Activated T-cell treated with anti-CD3 and anti-CD28 coated beads for 48 hours (primary cell): ENCODE measurements at places on chromosomes 7 and 10.
A peak's percentile ranks its signal among the peaks of the same experiment; 100 is the strongest.

GRCh38 chr7:122850528-122850927 is 35.7 kb downstream of the CADPS2 start:
- no peak for DNase-seq

GRCh38 chr7:84247591-84247990 is 53.0 kb upstream of the SEMA3A start:
- DNase-seq = no peak

DNA sequence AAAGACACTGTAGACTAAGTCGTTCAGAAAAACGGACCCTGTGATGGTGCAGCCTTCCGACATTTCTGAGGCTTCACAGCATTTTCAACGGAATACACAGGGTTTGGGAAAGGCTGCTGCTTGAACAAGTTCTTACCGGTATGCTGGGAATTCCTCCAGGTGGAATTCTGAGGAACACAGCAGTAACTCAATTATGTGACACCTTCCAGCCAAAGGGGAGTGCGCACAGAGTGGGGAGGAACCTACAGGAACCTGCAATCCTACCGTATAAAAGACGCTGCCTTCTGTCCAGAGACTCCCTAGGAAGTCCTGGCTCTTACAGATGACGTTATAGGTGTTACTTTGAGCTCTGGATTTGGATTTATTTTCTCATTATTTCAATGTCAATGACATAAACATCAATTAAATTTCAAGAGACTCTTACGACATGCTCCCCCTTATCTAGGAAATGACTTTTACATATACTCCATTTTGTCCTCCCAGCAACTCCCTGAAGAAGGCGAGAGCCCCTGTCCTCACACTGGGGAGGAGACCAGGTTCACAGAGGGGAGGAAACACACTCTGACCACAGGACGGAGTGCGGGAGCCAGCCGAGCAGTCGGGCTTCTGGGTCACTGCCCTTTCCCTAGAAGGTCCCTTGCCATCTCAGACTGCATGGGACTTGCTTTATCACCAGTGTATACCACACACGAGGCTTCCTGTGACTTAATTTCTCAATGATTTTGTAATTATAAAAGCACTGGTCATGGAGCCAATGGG is 27.9 kb downstream of the VIPR2 start:
- DNase-seq = no peak

DNA sequence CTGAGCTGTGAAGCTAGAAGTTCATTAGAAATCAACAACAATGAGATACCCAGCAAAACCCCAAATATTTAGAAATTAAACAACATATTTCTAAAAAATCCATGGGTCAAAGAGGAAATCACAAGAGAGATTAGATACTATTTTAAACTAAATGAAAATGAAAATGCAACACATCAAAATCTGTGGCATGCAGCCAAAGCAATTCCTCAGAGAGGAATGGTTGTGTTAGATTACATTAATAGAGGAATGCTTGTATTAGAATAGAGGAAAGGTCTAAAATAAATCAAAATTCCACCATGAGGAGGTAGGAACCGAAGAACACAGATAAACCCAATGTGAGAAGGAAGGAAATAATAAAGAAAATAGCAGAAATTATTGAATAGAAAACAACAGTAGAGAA is 642.1 kb upstream of the GALNT17 start:
- no peak for DNase-seq

DNA sequence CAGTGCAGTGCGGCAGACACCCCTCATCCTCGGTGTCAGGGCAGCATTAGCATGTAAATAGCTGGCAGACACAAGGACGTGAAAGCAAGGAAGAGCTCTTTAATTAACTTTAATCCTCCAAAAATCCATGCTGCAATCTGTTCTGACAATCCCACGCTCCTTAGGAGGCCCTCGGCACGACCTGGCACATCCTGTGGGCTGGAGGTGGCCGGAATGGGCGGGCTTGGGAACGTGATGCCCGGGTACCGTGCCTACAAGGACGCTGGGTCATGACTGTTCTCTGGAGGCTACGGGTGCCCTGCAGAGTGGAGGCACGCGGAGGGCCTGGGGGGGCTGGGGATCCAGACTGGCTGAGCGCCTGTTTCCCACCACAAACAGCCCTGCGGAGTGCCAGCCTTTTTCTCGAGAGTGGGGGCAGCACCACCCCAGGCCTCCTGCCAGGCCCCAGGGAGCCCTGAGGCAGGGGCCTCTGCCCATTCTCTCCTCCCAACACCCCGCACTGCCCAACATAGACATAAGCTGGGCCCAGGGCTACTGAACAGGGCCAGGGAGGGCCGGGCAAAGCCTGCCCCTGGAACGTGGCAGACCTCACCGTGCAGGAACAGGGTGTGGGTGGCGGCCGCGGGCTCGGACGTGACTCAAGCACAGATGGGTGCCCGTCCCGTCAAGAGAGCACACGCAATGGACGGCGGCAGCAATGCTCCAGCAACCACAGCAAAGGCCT is 189.3 kb downstream of the MAD1L1 start:
- DNase-seq = no peak

- no peak for DNase-seq
These were observed 76.5 kb upstream of the PPP1R3C start for GRCh38 chr10:91709394-91709798.

DNA sequence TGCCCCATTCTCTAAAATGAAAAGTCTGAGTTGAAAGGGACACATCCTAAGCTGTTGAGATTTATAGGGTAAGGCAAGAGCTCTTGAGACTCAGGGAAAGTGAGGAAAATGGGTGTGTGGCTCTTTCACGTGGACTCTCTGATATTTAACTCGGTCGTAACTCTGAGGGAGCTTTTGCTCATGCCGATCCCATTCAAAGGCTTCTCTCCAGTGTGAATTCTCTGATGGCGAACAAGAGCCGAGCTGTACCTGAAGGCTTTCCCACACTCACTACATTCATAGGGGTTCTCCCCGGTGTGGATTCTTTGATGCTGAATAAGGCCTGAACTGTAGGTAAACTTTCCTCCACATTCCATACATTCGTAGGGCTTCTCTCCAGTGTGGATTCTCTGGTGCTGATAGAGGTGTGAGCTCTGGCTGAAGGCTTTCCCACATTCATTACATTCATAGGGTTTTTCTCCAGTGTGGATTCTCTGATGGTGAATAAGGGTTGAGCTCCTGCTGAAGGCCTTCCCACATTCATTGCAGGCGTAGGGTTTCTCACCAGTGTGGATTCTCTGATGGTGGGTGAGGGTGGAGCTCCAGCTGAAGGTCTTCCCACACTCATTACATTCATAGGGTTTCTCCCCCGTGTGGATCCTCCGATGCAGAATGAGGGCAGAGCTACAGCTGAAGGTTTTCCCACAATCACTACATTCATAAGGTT is 10.4 kb downstream of the ZNF3 start:
- no peak for DNase-seq

DNA sequence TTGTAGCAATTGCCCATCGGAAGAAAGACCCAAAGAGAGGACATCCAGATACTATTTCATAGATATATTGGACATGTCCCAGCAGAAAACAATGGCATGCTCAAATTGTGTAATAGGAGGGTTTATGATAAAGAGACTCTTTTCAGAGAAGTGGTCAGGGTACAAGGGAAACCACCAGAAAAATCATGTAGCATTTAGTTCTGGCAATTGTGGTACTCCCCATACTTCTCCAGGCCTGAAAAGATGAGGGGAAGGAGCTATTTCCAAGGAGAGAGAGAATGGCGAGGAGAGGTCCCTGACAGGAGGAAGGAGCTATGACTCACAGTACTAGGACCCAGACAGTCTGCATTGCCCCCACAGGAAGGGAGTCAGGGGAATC is 68.4 kb upstream of the ADO start:
- DNase-seq = no peak

DNA sequence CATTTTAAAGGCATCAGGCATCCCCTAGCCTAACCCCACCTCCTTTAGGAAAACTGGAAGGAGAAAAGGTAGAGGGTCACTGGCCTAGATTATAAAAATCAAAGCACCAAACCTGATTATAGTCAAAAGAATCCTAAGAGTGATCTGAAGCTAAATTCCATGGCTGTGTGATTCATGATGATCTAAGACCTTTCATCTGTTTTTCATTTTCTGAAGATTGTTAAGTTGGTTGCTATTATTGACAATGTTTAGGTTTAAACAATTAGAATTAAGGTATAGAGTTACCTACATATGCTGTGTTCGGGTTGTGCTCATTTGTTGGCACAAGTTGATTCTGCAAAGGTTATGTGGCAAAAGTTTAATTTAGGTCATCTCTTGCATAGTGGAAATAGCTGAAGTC is 148.7 kb downstream of the BICC1 start:
- no peak for DNase-seq

DNA sequence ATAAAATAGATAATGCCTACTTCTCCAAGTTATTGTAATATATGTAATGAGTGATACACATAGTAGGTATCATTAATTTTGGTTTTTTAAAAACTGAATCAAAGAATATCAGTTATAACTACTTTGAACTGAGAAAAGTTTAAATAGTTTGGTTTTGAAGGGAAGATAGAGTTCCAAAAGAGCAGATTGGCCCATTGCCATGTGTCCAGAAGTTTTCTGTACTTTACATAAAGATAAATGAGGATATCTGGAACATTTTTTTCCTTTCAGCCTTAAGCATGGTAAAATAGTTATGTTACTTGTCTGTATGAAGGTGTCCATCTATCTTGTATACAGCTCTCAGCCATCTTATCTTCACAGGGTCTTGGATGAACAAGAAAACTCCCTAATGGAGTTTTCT is 97.9 kb upstream of the MXI1 start:
- DNase-seq = no peak

GRCh38 chr10:126270111-126270510 is 118.2 kb downstream of the ADAM12 start:
- no peak for DNase-seq

DNA sequence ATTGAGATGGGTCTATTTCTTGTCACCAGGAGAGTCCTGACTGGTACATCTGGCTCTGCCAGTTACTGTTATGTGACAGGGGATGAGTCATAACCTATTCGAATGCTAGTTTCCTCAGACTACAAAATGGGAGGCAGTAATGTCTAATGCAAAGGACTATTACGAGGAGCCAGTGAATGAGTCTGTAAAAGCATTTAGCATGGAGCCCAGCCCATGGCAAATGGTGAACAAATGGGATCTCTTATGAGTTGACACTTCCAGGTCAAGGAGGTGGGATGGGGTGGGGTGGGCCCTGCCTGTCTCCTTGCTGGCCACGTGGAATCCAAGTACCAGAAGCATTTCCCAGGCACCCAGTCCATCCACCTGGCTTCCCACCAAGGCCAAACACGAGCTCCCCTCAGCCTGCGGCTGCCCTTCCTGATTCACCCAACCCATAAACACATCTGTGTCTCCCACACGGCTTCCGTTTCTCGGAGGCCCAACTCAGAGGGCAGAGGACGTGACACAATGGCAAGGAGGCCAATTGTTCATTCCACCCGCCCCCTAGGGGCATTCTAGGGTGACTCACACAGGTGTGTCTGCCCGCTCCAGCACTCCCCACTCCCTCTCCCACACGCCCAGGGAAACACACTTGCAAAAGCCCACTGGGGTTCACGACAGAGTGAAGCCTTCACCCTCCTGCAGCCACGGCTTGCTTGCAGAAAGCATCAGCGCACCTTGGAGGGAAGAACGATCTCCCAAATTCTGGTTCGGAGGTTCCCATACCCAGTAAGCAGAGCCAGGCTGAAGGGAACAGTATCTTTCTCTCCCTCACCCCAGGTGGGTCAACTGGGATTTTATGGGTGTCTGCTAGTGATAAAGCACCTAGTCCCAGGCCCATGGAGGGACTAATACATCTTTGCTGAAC is 109.8 kb downstream of the SH3PXD2A start:
- peak; percentile 52 for DNase-seq

DNA sequence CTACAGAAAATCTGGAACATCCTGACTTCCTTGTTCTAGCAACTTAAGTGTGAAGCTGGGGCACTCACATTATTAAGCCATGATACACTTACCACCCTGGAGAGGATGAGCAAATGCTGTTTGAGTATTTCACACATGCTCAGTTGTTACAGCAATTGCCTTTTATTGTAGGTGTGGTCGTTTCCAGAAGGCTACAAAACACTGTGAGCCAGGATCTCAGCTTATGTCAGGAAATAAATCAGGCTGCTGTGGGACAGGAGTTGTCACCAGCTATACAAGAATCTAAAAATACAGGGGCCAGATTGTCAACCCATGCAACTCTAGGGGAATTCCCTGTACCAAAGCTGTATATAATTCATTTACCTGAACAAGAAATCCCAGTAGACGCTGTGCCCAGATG is 273.3 kb upstream of the SP4 start:
- no peak for DNase-seq

DNA sequence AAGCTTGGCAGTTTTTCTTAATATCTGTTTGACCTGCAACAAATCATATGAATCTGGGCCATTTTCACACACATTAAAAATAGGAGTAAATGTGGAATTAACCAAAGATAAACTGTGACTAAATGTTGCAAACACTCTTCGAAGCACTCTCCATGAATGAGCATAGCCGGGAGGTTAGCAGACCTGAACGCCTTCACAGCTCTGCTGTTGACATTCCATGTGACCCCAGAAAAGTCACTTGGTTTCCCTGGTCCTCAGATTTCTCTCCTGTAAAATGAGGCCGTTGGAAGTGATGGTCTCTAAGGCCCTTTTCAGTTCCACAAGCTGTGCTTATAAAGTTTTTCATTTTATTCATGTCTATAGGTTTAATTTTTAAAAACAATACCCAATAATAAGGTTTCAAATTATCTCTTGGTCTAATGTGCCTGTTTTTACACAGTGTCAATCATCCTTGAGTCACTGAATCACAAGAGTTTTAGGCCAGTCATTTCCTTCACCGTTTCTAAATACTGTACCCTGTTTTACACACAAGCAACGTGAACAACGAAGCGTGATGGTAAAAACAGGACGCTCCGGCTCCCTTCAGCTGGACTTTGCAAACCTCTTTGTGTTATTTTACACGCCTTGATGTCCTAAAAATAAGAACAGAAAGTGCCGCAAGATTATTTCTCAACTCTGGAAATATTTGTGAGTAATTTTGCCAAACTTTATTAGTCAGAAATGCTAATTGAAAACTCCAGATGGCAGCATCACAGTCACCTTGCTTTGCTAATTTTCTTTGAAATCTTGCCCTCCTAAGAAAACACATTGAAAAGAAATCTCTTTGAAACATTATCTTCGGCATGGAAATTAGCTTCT is 38.6 kb upstream of the MET start:
- no peak for DNase-seq
